Daoy (cell line): ENCODE measurements at places on chromosomes 13 and 19. TPM values are rescaled to one million over a fixed set of nuclear protein-coding genes. Genes with fewer than 3 reads are reported as not detected.

DNA sequence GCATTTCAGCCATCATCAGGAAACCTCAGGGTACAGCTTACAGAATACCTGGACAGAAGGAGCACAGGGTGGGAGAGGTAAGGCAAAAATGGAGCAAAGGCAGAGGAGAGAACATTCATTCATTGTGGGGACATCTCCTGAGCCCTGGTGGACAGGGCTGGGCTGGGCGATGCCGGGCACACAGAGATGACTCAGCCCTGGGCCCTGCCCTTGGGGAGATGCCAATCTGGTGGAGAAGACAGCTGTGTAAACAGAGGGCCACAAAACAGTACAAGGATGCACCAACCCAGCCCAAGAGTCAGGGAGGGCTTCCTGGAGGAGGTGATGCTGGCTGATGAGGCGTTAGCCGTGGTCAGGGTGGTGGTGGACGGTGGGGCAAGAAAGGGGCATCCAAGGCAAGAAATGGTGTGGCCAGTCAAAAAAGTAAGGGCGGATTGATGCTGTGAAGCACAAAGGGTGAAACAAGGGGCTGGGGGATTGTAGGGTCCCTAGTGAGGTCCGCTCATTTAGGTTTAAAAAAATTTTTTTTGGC, 3.6 kb upstream of the HAS1 start:
- DNase-seq, result peak; percentile 86

- DNase-seq, result no peak
These were observed 6.0 kb downstream of the KLK6 start for GRCh38 chr19:50963381-50963780.

DNA sequence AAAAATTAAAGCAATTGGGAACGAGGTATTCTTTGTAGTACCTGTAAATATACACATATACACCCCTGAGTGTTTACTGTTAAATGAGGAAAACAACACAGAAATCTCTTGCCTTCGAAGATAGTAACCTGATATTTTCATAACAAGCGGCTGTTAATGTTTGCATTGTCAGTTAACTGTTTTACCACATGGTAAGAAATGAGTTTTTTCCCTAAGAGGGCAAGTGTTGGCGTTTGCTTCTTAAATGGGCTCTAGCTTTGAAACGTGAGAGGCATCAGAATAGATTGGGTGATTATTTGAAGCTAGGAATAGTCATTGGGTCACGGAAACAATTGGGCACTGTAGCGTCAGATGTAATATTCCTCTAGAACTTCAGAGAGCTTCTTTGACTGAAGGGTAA, 22.0 kb upstream of the UPF3A start:
- no peak for DNase-seq

DNA sequence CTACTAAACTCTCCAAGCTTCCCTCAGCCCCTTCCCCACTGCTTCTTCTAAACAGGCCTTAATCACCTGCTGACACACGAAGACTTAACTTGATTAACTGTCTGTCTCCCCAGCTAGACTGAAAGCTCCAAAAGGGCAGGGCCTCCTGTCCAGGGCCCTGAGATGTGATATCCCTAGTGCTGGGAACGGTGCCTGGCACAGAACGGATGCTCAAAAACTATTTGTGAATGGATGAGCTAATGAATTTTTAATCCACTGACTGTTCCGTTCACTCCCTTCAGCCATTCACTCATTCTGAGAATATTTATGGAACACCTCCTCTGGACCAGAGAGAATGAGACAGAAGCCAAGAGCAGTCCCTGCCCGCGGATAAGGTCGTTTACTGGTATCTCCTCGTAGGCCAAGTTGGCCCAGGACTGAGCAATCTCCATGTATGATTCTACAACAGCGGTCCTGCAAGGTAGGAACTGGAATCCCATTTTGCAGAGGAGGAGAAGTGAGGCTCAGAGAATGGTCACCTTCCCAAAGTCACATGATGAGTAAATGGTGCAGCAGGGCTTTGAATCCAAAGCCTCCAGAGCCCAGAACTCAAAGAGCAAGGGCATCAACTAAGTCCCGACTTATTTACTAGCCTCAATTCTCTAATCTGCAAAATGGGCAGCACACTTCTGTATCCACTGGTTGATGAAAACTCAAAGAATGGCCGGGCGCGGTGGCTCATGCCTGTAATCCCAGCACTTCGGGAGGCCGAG, 3.4 kb downstream of the DMWD start:
- no peak for DNase-seq

- DNase-seq, result no peak
These were observed 18.5 kb downstream of the MAN2B1 start for GRCh38 chr19:12648088-12648487.

DNA sequence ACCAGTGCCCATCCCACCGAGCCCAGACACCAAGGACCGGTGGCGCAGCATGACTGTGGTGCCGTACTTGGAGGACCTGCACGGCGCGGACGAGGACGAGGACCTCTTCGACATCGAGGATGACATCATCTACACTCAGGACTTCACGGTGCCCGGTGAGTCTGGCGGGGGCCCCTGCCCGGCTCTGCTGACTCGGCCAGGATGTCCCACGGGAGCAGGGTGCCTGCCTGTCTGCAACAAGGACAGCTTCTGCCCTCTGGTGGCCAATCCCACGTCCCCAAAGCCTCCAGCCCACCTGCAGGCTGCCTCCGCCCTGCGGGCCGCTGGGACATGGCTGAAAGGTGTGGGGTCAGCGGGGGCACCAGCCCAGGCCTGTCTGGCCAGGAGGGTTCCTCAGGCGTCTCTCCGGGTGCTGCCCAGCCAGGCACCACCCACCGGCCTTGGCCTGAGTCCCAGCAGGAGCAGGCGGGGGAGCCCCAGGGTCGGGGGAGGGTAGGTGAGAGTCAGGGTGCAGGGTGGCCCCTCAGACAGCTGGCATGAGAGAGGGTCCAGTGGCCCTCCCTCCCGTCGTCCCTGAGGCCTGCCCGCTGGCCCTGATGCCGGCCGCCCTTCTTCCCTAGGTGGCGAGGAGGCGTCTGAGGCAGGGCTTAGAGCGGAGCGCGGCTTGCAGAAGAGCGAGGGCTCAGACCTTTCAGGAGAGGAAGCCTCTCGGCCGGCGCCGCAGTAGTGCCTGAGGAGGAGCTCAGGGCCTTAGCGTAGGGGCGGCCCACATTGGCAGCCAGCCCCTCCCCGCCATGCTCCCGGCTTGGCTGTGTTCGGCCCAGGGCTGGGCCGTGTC, 14.6 kb downstream of the CBARP start:
- peak; percentile 68 for DNase-seq

DNA sequence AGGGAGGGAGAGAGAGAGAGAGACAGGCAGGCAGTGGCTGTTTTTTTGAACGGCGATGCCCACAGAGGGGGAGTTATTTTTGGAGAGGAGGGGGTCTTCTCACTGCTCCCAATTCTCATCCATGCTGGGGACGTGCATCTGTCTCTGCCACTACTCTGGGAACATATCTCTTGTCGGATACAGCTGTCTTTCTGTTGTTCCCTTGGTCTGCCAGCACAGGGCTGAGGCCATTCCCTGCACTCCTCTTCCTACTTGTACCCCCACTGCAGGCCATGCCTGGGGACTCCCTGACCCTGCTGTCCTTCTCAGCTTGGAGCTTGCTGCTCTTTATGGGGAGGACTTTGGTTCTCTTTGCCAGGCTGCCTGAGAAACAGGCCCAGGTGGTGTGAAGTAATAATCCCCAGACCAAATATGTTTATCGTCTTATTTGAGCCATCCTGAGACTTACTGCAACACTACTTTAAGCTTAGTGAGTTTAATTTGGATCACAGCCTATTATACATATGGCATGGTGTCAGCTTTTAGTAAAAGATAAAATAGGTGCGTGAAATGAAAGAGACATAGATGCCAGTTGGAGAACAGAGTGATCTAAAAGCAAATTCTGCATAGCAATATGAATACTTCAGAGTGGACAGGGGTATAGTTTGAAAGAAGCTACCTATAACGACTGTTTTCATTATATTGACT, 19.1 kb downstream of the LRCH1 start:
- no peak for DNase-seq

GRCh38 chr13:51733374-51734298, 70.3 kb downstream of the DHRS12 start:
- DNase-seq, result no peak

DNA sequence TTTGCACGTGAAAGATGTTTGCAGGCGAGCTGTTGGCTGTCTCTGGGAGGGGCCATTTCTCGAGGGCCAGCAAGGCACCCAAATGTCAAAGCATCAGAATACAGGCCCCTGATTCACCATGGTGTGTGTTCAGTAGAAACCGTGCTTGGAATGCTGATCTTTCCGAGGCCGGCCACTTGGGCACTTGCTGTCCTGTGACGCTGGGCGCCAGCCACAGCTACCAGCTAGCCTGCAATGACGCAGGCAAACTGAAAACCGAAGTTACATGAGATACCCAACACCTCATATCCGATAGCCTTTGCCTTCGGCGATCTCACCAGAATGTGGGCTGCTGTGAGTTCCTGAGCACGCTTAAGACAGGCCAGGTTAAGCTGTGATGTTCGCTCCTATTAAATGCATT, 12.0 kb downstream of the THOP1 start:
- no peak for DNase-seq

DNA sequence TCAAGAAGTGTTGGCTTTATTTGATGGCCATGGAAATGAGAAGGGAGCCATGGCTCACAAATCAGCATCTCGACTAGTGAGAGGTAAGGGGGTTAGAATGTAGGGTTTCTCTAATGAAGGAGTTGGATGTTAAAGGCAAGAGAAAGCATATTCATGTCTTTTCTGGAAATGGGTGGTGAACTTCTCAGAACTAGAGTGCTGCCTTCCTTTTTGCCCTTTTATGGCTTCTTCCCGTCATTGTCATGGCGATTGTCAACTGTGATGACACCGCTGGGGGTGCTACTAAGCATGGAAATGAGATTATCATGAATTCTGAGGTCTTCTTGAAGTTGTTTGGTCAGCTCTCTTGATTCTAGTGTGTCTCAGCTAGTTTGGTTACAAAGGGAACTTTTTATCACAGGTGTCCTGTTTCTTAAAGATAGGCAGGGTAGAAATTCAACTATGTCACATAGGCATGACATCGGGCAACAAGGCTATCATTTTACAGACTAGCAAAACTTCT, 180.4 kb downstream of the LIG4 start:
- DNase-seq, result no peak

DNA sequence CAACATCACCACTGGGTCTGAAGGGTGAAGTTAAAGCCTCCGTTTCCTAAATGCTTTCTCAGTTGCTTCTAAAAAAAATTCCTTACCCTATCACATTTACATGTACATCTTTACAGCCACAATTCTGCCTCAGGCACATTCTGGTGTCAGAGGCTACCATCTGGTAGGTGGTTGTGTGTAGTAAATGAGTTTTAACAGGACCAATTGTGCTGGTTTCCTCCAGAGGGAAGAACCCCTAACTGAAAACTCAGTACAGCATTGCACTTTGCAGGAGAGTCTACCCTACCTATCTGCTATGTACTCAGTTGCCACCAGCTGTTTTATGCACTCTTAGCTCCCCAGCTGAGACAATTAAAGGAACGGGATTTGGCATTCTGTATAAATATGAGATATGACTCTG, 1576.5 kb downstream of the PCDH9 start:
- no peak for DNase-seq

DNA sequence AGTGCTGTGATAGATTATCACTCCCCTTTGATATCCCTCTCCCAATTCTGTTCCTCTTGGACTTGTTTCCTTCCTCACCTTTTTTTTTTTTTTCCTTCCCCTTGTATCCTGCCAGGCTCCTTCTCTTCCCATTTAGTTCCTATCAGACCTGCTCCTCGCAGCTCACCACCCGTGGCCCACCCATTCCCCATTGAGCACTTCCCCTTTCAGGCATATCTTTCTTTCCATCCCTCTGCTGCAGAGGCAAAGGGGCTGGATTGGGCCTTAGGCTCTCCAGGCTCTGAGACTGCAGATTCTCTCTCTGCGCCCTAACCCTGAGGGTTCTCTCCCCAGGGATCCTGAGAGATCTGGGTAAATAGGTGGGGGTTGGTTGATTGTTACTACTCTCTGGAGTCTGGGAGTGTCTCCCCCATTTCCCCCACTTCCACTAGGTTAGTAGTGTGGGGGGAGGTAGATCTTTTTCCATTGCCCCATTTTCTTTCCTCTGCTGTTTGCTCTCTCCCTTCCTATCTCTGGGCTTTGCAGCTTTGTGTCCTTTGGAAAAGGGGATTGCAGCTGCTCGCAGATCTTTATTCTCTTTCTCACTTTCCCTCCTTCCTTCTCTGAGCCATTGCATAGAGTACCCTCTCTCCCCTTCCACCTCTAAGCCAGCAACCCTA, 2.3 kb downstream of the ARHGAP35 start:
- DNase-seq, result no peak

DNA sequence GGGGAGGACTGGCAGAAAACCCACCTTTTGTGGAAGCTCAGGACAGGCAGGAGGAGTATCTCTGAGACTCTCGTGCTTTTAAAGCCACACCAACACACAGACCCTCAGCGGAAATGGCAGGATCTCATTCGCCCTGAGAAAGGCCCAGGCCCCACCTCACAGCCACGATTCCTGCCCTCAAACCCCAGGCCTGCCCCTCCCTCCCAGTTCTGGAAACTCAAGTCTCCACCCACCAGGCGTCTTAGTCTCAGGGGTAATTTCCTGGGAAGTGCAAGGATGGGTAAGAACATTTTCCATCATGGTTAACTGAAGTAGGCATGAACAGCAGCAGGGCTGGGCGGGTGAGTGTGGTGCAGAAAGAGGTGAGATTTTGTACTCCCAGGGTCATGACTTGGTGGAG, 8.0 kb upstream of the PDE4C start:
- DNase-seq, result no peak

DNA sequence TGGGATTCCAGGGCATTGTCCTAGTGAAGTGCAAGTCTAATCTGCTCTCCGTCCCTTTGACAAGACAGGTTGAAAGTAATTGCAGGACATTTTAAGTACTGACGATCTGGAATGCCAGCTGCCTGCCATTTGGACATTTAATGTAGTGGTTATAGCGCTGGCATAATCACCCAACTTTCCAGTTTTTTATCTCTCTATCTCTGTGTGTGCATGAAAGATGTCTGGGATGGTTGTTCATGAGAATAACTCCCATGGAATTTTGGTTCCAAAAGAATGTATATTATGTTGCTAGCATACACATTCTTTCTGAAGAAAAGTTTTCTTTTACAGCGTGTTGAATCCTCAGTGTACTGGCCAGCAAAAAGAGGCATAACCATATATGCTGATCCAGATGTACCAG, 53.6 kb downstream of the TDRD12 start:
- DNase-seq, result no peak

The SIAH3 gene
- total RNA-seq, result 0.06 and 0.12 TPM in 2 replicates

The TNPO2 gene
- total RNA-seq, result 18.2 and 24.0 TPM in 2 replicates

The PCSK4 gene
- total RNA-seq, result 0.11 and 1.3 TPM in 2 replicates

The MUC16 gene
- total RNA-seq, result not detected in 2 replicates

The RXFP2 gene
- not detected in 2 replicates for total RNA-seq

The SAE1 gene
- 289 and 321 TPM in 2 replicates for total RNA-seq
